ENCODE measurements at places on chromosomes 5 and 9. TPM values are rescaled to one million over a fixed set of nuclear protein-coding genes. Genes with fewer than 3 reads are reported as not detected.

PHAX gene
- 51.5 TPM for total RNA-seq

ZNF354C gene
- total RNA-seq: 7.6 TPM

IL13 gene
- total RNA-seq: not detected

SHC3 gene
- total RNA-seq: 7.6 TPM

LNPEP gene
- total RNA-seq: 30.6 TPM

KIF20A gene
- 24.5 TPM for total RNA-seq

FOXD1 gene
- total RNA-seq: 0.09 TPM

BAAT gene
- under 0.01 TPM for total RNA-seq

CRB2 gene
- not detected for total RNA-seq

C1QTNF2 gene
- total RNA-seq: 0.09 TPM

CDKN2B gene
- total RNA-seq: 7.6 TPM

NUDT2 gene
- total RNA-seq: 35.4 TPM

RGS14 gene
- 5.5 TPM for total RNA-seq

TSSK1B gene
- 0.09 TPM for total RNA-seq

Data from endothelial cell of coronary artery (primary cell).